ENCODE measurements at places on chromosomes 11 and 22. TPM values are rescaled to one million over a fixed set of nuclear protein-coding genes. Genes with fewer than 3 reads are reported as not detected.
A peak's percentile ranks its signal among the peaks of the same experiment; 100 is the strongest.

DNA sequence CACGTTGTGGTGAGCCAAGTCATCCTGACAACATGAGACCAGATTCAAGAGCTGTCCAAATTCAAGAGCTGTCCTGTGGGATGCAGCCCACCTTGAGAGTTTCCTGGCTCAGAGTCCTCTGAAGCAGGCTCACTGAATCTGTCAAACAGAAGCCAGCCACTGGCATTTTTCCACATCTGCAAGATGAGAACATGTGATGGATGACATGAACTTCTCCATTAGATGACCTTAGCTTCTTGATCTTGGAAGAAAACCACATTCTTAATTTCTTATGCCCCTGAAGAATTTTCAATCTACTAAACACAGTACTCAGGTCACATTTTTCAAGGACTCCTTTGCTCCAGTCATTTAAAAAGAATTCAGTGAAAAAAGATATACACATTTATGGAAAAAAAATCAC lies 291.0 kb downstream of the GUCY1A2 start:
- H3K27me3 ChIP-seq: no peaks in the 10 kb centered on the region
- H3K4me1 ChIP-seq: no peaks in the 10 kb centered on the region
- H3K4me3 ChIP-seq: no peak overlapping the region
- no peaks in the 10 kb centered on the region for H3K36me3 ChIP-seq
- no peak for DNase-seq

DNA sequence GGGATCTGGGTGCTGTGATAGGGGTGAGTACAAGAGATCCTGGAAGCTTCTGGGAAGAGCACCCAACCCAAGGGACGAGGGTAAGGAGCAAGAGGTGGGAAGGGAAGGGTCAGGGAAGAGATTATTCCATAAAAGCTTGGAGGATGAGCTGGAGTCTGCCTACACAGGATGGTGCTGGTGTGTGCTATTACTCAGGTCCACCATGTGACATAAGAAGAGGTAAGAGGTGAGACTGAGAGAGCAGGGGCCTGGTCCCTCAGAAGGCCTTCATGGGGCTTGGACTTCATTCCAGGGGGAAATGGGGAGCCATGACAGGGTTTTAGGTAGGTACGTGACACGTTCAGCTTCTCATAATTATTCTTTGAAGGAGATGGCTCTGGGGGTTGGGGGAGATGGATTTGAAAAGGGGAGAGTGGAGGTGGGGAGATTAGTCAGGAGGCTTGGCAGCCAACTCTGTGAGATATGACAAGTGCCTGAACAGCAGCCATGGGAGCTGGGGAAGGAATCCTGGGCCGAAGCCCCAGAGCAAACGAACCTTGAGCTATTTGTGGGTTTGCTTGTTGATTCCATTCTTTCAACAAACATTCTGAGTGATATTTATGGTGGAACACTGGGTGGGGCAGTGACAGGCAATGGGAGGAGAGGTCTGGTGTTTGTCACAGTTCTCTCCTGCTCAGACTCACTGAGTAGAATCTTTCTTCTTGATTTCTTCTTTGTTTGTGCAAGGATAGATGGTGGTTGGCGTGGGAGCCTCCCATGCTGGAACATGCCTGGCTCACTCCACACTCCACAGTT lies 11.2 kb upstream of the NCAM1 start:
- no peak overlapping the region for H3K27ac ChIP-seq
- H3K4me3 ChIP-seq: no peak overlapping the region
- H3K27me3 ChIP-seq: peaks cover 12% of the 10 kb centered on the region
- DNase-seq: no peak

TRIM66 gene
- total RNA-seq: 28.2 TPM

- H3K4me3 ChIP-seq: no peak overlapping the region
- DNase-seq: no peak
- H3K36me3 ChIP-seq: peaks cover 2% of the 10 kb centered on the region
These were observed 14.2 kb upstream of the TALDO1 start for GRCh38 chr11:733072-733471.

- H3K27me3 ChIP-seq: peaks cover 3% of the 10 kb centered on the region
- peak overlapping the region; percentile 9 for H3K27ac ChIP-seq
- H3K4me3 ChIP-seq: no peak overlapping the region
- DNase-seq: no peak
- H3K36me3 ChIP-seq: no peaks in the 10 kb centered on the region
These were observed 9.7 kb downstream of the NHERF4 start for GRCh38 chr11:119194811-119195440.

DNA sequence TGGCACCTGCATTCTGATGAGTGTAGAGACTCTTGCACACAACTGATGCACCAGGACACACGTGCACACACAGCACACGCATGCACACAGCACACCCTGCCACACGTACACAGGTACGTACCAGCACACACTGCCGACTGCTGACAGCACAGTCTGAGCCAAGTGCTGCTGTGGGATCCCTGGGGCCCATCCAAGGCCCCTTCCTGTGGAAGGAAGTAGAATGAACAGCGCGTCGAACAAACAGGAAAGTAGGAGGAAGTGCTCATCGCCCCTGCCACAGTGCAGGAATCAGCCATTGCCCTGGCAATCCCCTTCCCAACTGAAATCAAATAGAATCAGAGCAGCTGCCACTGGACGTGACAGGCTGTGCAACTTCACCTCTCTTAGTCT lies 57.9 kb downstream of the CD82 start:
- H3K4me1 ChIP-seq: peaks cover 13% of the 10 kb centered on the region
- H3K4me3 ChIP-seq: no peak overlapping the region
- H3K36me3 ChIP-seq: peaks cover 19% of the 10 kb centered on the region

OLFML1 gene
- not detected for total RNA-seq

DNA sequence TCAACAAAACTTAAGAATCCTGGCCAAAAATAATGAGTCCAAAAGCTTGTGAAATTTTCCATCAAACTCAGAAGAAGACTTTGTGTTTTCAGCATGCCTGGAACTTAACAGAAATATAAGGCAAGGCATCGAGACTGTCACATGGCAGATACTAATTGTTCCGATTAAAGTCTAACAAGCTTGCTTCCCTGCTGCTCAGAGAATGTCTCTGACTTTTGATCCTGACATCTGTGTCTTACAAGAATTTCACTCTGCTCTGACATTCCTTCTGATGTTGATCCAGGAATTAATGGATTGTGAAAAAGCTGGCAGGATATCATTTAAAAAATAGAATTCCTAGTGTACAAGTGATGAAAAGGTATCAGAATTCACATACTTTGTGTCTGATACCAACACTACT lies 170.2 kb downstream of the DCDC1 start:
- no peaks in the 10 kb centered on the region for H3K27me3 ChIP-seq
- H3K4me1 ChIP-seq: no peaks in the 10 kb centered on the region
- no peak overlapping the region for H3K4me3 ChIP-seq
- no peak overlapping the region for H3K27ac ChIP-seq
- DNase-seq: no peak
- no peaks in the 10 kb centered on the region for H3K36me3 ChIP-seq

- peaks cover 12% of the 10 kb centered on the region for H3K4me1 ChIP-seq
- no peak overlapping the region for H3K4me3 ChIP-seq
These were observed 21.0 kb upstream of the GNB1L start for GRCh38 chr22:19875531-19876313.

TPBGL gene
- not detected for total RNA-seq

GRCh38 chr11:59283825-59284772 lies 71.4 kb upstream of the MPEG1 start:
- H3K27ac ChIP-seq: peak overlapping the region; percentile 27
- peaks cover 20% of the 10 kb centered on the region for H3K27me3 ChIP-seq
- H3K4me1 ChIP-seq: peaks cover 15% of the 10 kb centered on the region
- H3K36me3 ChIP-seq: no peaks in the 10 kb centered on the region
- DNase-seq: peak; percentile 71

CYB561A3 gene
- total RNA-seq: 55.6 TPM

DNA sequence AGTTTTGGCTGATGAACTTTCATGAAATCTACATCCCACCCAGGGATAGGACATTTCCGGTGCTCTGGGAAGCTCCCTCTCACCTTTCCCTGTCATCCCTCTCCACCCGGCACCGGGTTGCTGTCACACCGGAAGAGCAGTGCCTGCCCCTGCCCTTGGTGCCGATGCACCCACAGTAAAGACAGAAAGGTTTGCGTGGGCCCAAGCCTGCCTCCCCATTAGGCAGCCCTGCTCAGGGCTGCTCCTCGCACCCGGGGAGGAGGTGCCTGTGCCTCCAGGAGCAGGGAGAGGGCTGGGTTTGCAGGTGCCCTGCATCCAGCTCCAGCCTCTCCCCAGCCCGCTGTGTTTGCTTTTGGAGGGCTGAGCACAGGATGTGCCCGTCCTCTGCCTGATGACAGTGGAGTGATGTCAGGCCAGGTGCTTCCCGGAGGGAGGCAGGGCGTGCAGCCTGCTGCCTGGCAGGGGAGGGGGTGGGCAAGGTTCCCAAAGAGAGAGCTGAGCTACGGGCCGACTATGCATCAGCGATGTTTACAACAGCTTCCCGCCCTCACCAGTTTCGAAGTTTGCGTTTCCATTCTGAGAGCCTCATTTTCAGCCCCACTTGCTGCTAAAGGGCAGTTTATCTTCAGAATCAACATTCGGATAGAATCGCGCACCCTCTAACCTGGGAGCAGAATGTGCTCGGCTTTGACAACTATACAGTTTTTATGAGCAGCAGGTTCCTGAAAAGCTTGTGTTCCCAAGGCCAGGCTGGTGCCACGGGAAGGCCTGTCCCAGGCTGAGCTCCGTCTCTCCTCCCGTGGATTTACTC lies 83.2 kb upstream of the CLDN5 start:
- no peaks in the 10 kb centered on the region for H3K27me3 ChIP-seq
- peaks cover 38% of the 10 kb centered on the region for H3K4me1 ChIP-seq
- H3K27ac ChIP-seq: peak overlapping the region; percentile 6
- no peak overlapping the region for H3K4me3 ChIP-seq
- H3K36me3 ChIP-seq: no peaks in the 10 kb centered on the region

DNA sequence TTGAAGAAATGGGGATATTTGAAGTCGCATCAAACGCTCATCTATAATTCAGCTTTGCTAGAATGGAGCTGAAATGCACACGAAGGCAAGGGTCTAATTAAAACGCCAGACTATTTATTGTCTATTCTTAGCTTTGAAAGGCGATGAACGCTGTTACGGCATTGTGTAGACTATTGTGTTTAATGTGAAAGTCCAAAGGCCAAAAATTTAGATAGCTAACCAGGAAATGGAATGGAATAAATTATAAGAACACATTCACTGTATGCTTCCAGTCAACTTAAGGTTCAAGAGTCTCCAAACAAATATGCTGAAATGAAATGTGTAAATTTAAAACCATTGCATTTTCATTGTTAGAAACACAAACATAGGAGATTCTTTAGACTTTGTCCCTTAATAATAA lies 186.2 kb downstream of the CWF19L2 start:
- H3K4me1 ChIP-seq: no peaks in the 10 kb centered on the region
- no peak overlapping the region for H3K4me3 ChIP-seq
- no peak overlapping the region for H3K27ac ChIP-seq
- no peaks in the 10 kb centered on the region for H3K36me3 ChIP-seq

DNA sequence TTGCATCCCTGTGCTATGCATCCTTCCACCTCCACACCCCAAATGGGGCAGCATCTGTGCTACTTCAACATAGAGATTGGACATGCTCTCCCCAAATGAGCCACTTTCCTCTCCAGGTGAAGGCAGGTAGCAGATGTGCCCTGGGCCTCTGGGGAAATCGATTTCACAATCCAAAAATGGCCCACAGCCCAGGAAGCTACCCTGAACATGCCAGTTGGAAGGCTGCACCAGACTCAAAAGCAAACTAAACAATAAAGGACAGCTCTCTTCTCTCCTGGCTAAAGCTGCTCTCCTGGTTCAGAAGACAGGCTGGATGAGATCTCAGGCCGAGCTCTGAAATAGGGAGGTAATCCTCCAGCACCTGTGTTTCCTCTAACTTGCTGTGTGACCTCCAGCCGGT lies 19.7 kb downstream of the ISX start:
- H3K4me3 ChIP-seq: no peak overlapping the region

GRCh38 chr22:42885446-42885845 lies 28.4 kb upstream of the ARFGAP3 start:
- H3K4me3 ChIP-seq: no peak overlapping the region
- H3K27me3 ChIP-seq: no peaks in the 10 kb centered on the region
- DNase-seq: no peak
- H3K27ac ChIP-seq: no peak overlapping the region
- H3K4me1 ChIP-seq: peaks cover 25% of the 10 kb centered on the region

GRCh38 chr22:25749420-25750169 lies 7.6 kb downstream of the MYO18B start:
- no peaks in the 10 kb centered on the region for H3K27me3 ChIP-seq
- peak; percentile 39 for DNase-seq
- H3K27ac ChIP-seq: peak overlapping the region; percentile 89
- peak overlapping the region; percentile 36 for H3K4me3 ChIP-seq
- peaks cover 57% of the 10 kb centered on the region for H3K4me1 ChIP-seq

- peak overlapping the region; percentile 78 for H3K4me3 ChIP-seq
- peaks cover 26% of the 10 kb centered on the region for H3K36me3 ChIP-seq
- DNase-seq: peak; percentile 79
These were observed 8.3 kb downstream of the NDUFV1 start for GRCh38 chr11:67614730-67615714.

DNA sequence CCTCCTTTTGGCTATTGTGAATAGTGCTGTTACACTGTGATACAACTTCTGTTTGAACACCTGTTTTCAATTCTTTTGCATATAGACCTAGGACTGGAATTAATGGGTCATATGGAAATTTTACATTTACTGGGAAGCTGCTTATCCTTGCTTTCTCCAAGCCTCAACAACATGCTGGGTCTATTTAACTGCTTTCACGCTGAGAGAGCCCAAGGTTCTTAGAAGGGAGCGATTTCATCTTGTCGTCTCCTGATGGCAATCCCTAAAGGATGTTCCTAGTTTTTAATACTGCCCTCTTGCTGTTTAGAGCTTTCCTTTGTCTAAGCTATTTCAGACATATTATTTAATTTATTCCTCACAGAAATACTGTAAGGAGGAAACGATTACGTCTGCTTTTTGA lies 15.5 kb downstream of the IRAG1 start:
- H3K4me1 ChIP-seq: no peaks in the 10 kb centered on the region
- no peaks in the 10 kb centered on the region for H3K36me3 ChIP-seq
- H3K4me3 ChIP-seq: no peak overlapping the region
- no peak overlapping the region for H3K27ac ChIP-seq
- peaks cover 34% of the 10 kb centered on the region for H3K27me3 ChIP-seq

GRCh38 chr11:125874556-125875124 lies 12.8 kb upstream of the HYLS1 start:
- no peak overlapping the region for H3K27ac ChIP-seq
- H3K27me3 ChIP-seq: peaks cover 13% of the 10 kb centered on the region
- H3K4me1 ChIP-seq: no peaks in the 10 kb centered on the region
- peak; percentile 63 for DNase-seq
- H3K4me3 ChIP-seq: no peak overlapping the region

- H3K4me1 ChIP-seq: no peaks in the 10 kb centered on the region
- no peak for DNase-seq
- H3K27ac ChIP-seq: no peak overlapping the region
These were observed 23.9 kb downstream of the OR10A6 start for GRCh38 chr11:7907121-7907520.
